ENCODE measurements at places on chromosomes 7 and 10.
A peak's percentile ranks its signal among the peaks of the same experiment; 100 is the strongest.

DNA sequence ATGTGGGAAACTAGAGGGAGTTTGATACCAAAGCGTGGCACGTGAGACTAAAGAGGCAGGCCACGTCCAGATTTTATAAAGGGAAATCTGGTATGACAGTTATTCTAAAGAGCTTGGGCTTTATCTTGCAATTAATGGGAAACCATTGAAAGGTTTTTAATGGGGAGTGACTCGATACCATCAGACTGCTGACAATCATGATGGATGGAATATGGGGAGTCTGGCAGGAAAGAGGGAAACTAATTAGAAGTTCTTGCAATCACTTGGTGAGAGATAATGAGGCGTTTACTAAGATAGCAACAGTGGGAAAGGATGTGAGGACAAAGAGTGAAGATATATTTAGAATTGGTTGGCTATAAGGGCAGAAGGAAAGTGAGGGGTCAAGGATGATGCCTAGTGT is 94.0 kb downstream of the MBL2 start:
- no peak for DNase-seq

DNA sequence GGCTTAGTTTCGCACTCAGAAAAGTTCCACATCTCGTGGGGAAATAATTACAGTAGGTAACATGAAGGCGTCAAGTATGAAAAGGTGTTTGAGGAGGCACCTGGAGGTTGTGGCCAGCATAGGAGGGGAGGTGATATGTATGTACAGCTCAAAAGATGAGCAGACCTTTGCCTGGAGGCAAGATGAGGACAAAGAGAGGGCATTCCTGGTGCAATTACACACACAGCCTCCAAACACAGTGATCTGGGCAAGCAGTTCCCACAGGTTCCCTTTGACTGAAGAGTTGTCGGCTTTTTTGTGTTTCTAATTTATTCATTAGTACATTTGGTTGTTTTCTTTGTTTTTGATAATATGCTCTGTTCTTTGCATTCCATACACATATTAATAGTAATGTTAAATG is 46.9 kb downstream of the CDK14 start:
- DNase-seq: no peak

DNA sequence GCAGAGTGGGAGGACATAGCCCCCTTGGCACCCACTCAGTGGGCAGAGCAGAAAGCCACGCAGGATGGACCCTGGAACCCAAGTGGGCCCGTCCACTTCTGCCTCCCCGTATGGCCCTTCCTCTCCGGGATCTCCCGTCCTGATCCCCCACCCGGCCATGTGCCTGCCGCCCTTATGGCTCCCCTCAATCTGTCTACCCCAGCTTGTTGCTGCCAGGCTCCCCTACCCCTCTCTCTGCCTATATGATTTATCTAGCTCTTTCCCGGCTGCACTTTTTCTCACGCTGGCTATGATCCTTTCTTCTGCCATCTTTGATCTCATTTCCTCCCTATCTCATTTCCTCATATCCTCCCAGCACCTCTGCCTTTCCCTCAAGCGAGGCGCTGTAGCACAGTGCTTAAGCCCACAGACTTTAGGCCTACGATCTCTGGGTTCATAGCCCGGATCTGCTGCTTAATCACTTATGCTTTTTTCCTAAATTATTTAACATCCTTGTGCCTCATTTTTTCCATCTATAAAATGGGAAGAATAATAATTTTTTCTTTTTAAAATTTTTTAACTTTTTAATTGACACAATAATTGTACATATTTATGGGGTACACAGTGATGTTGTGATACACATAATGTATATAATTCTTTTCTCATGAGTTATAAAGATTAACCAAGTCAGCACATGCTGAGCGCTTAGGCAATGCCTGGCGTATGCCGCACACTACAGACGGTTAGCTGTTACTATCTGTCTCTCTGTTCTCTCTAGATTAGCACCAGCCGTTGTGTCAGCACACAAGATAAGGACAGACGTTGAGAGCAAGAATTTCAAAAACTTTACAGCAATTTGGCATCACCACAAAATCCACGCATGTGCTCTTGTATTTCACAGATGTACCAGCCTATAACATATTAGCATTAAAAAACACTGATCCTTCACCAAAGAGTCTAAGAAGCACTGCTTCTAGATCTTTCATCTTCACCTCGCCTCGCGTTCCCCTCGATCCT is 18.1 kb downstream of the KCNH2 start:
- no peak for DNase-seq

DNA sequence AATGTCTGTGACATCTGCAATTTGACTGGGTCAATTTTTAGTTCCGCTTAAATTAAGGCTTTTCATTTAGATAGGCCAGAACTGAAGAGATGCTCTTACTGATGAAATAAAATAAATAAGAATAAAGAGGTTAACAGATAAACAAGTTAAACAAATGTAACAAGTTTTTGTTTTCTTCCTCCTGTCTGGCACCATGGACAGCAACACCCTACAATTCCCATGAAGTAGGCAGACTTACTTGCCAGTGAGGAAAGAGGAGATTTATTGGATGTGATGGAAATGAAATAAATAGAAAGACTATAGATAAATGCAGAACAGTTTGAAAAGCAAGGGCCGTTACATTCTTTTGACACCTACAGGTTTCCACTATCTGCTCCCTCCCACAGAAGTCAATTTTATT is 118.5 kb downstream of the AMPH start:
- no peak for DNase-seq

GRCh38 chr7:8260871-8261694 is 884 bp downstream of the ICA1 start:
- DNase-seq: peak; percentile 3
